Dermis blood vessel endothelial cell (primary cell): ENCODE measurements at places on chromosomes 4 and X.

GRCh38 chr4:26073886-26074560 is 160.0 kb downstream of the SMIM20 start:
- no peak for DNase-seq

DNA sequence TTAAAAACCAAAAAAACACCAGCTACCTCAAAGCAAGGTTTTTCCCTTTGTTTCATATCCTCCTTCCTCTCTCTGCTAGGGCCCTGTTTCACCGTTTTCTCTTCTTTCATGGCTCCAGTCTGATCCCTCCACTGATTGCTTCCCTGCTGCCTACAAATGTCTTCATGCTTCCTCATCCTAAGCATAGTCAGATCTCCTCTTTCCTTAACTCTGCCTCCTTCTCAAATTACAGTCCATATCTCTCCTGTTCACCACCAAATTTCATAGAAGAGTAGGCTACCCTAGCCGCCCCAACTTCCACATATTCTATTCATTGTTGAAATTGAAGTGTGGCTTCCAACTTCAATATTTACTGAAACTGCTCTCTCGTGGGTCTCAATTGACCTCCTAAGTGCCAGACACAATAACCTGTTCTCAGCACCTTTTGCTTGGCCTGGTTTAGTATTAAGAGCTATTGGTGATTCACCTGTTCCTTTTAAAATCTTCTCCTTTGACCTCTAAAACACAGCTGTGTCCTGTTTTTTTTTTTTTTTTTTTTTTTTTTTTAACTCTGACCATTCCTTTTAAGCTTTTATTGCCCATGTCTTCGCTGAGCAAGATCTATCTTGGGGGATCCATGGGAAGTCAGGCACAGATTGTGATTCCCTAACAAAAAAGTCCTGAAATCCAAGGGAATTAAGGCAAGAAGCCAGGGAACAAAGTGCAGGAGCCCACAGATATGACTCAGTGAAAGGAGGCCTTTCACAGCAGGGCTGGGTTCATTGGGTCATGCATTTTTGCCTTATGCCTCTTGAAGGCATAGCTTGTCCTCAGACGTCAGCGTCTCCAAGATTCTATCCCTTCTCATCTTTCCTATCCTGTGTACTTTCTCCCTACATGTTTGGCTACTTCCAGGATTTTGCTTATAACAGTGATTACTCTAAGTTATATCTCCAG is 85.4 kb downstream of the RPS3A start:
- peak; percentile 71 for DNase-seq

DNA sequence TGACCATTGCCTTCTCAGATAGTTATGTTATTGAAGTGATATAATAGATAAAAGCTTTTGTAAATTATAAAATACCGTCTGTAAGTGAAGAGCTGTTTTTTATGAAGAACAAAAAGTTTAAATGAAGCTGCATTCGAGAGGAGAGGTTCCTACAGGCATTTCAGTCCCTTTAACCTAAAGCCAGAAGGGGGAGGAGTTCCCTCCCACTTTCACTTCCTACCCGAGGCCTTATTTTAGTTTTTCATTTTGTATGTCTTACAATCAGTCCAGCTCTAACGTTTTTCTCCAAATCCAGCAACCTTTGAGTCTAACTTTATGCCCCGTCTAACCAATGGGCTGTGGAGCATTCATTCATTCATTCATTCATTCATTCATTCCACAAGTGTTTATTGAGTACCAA is 16.5 kb upstream of the SOX3 start:
- DNase-seq, result no peak

- DNase-seq, result peak; percentile 10
Measured at GRCh38 chr4:158410272-158410671, 111.4 kb upstream of the RXFP1 start.

- no peak for DNase-seq
Measured at GRCh38 chr4:1208970-1209704, 36.8 kb upstream of the SPON2 start.

GRCh38 chrX:64186974-64187761 is 18.3 kb downstream of the AMER1 start:
- DNase-seq, result no peak

- DNase-seq, result no peak
Measured at GRCh38 chr4:99090481-99091215, 2.1 kb upstream of the ADH5 start.

DNA sequence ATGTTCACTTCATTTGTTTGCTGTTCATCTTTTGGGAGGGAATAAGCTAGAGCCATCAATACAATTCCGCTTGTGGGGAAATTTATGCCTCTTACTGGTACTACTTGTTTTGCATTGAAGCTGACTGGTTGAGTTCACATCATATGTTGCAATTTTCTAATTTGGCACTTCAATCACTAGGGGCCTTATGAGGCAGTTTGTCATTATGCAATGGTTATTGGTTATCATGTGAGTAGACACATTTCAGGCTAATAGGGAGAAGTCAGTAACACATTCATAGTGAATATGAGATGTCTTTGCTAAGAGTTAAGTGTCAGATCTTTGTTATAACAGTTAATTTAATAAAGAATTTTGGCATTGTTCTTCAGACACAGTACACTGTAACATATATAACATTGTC is 5.0 kb downstream of the RPL36A start:
- DNase-seq, result no peak

DNA sequence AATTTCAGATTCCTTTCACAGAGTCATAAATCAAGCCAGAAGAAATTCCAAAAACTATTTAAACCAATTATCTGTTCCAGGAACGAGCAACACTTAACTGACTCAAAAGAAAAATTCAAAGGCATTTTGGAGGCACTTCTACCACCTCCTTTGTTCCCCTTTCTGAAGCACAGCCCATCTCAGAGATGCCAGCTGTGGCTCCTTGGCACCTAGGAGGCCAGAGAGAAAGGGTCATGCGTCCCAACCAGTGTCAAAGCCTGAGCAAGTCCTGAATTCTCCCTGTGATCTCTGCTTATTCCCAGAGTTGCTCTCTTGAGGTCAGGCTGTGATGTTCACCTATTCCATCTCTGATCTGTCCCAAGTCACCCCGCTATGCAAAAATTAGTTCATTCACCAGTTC is 105.0 kb upstream of the S100G start:
- no peak for DNase-seq

- DNase-seq, result no peak
Measured at GRCh38 chr4:112952313-112952700, 97.1 kb upstream of the ANK2 start.

GRCh38 chrX:7280520-7280919 is 132.6 kb upstream of the PUDP start:
- DNase-seq, result no peak

- no peak for DNase-seq
Measured at GRCh38 chr4:160864253-160864652, 1299.5 kb downstream of the FSTL5 start.

GRCh38 chr4:161148051-161148450 is 1015.7 kb downstream of the FSTL5 start:
- no peak for DNase-seq

DNA sequence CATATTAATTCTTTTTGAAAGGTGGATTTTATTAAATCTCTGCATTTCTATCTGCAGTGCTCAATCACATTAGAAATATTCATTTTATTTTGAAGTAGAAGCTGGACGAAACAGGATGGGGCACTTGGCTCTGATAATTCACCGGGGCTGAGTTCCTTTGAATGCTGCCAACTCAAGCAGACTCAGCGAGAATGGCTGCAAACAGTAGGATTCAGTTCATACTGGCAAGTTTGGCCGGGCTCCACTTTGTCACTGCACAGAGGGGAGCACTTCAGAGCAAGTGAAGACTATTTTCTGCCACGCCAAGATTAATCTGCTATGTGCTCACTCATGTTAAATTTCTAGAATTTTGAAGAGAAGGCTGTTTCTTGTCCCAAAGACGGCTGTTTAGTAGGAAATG is 30.7 kb upstream of the KLHL8 start:
- peak; percentile 14 for DNase-seq

- DNase-seq, result peak; percentile 10
Measured at GRCh38 chr4:109616243-109616642, 56.2 kb downstream of the MCUB start.

- no peak for DNase-seq
Measured at GRCh38 chr4:31084806-31085416, 364.7 kb downstream of the PCDH7 start.

- peak; percentile 36 for DNase-seq
Measured at GRCh38 chr4:5710065-5710960, 688 bp upstream of the EVC start.

GRCh38 chr4:140004549-140004895 is 149.5 kb downstream of the MAML3 start:
- DNase-seq, result peak; percentile 78

DNA sequence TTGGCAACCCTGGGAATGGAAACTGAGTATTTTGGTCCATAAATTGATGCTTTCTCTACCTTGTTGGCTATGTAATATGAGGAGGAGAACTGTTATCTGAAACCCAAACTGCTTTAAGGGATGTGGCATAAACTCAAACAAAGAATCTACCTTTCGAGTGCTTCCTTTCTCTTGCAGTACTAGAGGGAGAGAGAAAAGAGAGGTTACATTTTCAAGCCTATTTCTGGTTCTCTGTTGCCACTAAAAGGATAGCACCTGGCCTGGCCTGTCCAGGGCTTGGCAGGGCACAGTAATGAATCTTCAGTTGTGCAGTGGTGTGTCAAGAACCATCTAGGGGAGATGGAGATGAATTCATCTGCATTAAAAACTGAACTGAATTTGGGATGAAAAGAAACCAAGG is 308.6 kb downstream of the PTTG2 start:
- DNase-seq, result no peak

GRCh38 chr4:26094076-26094475 is 180.1 kb downstream of the SMIM20 start:
- DNase-seq, result no peak

DNA sequence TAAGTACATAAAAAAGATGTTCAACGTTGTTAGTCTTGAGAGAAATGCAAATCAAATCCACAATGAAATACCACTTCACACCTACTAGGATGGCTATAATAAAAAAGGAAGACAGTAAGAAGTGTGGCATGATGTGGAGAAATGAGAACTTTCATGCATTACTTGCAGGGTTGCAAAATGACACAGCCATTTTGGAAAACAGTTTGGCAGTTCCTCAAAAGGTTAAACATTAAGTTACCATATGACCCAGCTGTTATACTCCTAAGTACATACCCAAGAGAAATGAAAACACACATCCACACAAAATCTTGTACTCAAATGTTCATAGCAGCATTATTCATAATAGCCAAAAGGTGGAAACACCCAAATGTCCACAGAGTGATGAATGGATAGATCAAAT is 25.8 kb upstream of the LIMCH1 start:
- DNase-seq, result no peak

DNA sequence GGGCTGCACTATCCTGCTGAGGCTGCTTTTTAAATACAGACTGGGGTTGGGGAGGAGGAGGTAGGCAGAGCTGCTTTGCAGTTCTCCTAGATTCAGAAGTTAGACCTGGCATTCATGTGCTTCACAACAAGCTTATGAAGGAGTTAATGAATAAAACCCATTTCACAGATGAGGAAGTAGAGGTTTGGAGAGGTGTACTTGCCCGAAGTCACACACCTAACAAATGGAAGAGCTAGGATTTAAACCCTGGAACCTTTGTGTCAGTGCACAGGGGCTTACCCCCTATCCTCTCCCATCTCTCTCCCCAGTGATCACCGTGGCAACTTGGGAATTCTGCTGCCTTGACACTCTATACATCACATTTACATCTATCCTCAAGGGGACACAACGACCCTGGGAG is 3.6 kb upstream of the MTM1 start:
- no peak for DNase-seq

DNA sequence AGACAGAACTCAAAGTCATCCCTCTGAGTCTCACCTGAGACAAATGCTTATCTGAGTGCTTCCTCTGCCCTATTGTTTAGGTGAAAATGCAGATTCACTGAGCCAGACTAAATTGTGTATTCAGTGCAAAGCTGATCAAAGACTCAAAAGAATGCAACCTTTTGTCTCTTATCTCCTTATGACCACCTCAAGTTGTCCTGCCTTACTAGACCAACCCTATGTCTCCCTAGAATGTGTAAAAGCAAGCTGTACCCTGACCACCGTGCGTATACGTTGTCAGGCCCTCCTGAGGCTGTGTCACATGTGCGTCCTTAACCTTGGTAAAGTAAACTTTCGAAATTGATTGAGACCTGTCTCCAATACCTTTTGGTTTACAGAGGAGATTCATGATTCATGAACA is 63.6 kb upstream of the SH3RF1 start:
- no peak for DNase-seq

DNA sequence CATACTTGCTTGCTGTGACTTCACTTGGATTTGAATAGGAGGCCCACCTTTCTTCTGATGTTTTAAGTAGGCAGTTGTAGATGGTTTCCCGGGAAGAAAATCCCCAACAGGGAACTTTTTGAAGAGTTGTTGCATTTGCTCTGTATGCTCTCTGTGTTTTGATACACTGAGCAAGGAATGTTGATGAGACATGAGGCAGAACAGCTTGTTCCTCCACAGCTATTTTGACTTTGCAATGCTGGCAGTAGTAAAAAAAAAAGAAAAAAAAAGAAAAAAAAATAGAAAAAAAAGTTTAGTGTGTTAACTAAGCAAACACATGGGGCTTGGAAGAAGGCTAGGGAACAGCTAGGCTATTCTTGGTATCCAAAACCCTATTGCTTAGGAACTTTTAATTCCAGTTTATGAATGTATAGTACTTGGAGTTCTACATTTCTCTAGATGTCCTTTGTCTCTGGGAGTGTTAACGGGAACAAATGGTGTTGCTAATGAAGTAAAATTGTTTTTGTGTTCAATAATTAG is 23.4 kb upstream of the PAQR3 start:
- DNase-seq, result no peak

GRCh38 chrX:109485470-109486340 is 3.8 kb upstream of the GUCY2F start:
- peak; percentile 74 for DNase-seq

DNA sequence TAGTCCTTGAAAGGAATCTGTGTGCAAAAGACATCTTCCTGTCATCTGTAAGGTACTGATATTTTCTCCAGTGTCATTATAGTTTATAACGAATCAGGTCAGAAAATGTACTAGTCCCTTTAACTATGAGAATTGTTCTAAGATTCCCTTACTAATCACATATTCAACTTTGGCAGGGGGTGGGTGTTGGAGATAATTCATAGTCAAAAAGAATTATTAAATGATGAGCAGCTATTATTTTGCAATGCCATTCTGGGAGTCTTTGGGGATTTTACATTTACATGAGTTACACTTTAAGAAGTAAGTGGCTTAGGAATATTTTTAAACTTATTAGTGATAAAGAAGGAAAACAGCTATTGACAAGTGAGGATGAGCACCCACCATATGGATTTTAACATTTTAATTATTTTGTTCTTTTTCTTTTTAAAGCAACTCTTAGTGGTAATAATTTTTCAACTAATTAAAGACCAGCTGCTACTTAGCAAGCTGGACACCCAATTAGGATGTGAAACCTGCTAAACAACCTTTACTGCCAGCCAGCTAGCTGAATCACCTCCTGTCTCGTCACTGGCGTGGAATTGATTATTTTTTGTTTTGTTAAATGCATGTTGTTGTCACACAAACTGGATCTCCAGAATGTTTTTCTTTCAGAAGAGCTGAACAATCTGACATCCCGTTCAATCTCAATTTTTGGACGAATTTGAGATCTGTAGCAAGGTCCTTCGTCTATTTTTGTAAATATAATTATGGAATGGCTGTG is 219.2 kb downstream of the ARAP2 start:
- DNase-seq, result no peak

GRCh38 chr4:140343303-140343702 is 30.1 kb upstream of the SCOC start:
- peak; percentile 68 for DNase-seq
